ENCODE measurements at places on chromosomes 5 and 9.

- peak; percentile 59 for DNase-seq
Measured at GRCh38 chr5:67315082-67315989, 118.7 kb upstream of the CD180 start.

DNA sequence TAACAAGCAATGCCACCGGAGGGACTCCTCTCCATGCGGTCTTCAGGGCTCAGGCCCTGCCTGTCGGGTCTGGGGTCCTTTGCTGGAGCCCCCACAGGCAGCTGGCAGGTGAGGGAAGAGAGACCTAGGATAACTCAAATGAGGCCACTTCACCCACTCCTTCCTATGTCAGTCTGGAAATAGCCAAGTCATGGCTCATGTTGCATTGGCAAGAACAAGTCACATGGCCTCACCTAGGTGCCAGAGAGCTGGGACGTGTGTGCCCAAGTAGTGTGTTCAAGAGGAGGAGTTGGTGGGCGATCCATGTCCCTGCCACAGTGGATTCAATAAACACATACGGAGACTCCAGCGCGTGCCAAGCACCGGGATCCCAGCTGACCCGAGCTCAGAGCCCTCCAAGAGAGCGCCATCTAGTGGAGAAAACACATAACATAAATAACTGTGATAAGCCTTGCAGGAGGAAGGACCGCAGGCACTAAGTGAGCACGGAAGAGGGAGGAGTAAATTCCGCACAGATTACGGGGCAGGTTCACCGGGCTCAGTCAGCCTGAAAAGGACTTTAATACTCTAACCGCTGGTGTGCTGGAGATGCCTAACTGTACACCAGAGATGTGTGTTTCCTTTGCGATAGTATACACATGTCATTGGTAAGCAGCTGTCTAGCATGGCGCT lies 580.8 kb downstream of the CCDC171 start:
- peak; percentile 39 for DNase-seq

DNA sequence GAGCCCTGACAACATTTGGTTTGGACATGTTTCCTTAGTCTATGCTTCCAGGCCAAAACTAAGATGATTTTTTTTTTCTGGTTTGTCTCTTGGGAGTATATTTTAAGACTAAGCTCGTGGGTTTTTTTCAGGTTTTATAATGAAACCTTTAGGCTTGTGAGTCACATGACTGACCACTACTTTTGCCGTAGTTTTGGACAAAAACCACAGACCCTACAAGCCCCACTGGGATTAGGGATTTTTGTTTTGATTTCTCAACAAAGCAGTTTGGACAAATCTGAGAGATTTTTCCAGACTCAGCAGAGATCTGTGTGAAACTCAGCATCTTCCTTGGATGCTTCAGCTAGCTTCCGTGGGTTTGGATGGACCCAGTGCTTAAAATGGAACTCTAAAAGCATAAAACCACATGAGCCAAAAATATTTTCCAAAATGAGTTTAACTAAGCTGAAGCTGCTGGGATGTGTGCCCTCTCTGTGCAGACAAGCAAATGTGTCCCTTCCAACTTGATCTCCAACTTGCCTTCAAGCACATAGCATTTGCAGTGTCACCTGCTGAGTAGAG lies 70.3 kb upstream of the SMIM15 start:
- DNase-seq = no peak

DNA sequence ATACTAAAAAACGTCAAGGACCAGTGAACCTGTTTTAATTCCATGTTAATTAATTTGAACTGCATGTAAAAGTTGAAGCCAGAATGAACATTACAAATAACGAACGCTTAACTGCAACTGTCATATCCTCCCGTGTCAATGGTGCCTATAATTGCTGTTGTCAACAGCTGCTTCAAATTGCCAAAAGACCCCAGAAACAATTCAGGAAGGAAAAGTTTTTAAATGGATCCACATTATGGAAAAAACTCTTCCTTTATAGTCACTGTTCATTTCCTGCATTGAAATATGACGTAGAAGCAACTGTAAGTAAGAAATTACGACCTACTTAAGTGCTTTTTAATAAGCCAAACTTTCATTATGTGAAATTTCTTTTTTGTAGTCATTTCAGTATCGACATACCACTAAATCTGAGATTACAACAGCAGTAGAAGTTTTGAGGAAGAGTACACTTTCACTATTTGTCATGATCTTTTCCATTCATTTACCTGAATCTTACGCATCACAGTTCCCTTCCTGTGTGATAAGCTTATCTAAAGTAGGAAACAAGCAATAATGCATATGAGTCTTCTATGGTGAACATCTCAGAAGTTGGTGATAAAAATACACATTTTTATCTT lies 37.8 kb downstream of the MEF2C start:
- DNase-seq = no peak

DNA sequence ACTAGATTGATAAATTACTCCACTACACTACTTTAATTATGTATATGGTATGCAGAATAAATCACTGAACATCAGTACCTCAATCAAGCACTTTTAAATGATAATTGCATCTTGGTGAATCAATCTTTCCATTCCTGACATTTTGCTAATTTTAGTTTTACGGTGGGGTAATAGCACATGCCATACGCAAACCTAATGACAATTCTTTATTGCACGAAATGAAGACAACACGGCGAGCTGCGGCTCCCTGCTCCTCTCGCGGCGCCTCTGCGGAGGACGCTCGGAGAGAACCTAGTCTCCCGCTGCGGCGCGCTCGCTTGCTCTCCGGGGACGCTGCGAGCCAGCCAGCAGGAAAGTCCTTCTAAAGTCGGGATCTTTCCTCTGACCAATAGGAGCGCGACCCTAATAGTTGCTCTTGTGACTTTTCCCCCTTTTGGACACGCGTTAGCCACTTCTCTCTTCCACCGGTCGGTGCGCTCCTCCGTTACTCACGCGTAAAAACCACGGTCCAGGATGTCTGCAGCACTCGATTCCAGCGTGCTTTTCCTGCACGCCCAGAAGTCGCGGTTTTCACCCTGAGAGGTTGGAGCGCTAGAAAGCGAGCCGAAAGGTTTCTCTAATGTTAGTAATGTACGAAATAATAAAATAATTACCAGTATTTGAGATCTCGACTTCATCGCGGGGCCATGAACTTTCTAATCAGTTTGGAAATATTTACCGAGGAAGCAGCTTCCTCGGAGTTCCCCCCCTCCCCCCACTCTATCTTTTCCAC lies 1.0 kb upstream of the MEF2C start:
- DNase-seq = peak; percentile 26

DNA sequence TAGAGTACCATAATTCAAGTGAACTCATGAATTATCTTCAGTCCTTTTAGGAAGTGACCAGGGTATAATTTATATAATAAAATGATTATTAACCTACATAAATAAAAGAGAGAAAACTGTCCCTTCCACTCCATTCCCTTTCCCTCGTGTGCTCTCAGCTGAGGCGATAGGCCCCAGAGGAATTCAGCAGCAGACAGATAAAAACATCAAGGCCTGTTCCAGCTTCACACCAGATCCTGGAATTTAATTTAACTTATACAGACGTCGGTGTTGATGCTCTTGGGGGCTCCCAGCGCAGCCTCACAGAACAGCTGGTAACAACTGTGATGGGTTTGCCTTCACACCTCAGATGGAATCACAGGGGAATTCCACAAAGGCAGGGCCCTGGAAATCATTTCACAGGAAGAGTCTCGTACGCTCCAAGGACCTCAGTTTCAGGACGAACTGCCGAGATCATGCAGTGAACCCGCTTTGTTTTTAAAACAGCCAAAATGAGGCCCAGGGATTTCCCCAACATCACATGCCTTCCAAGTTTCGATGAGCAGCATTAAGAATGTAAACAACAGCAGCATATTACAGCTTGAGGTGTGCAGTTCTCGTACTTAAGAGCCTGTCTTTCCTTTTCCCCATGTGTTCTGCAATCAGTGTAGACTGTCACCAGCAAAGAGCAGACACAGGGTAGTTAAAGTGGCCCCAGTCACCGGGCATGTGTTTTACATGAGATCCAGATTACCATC lies 73.6 kb upstream of the ALDH1B1 start:
- no peak for DNase-seq

- DNase-seq = no peak
Measured at GRCh38 chr5:171634511-171634910, 151.1 kb upstream of the SMIM23 start.

DNA sequence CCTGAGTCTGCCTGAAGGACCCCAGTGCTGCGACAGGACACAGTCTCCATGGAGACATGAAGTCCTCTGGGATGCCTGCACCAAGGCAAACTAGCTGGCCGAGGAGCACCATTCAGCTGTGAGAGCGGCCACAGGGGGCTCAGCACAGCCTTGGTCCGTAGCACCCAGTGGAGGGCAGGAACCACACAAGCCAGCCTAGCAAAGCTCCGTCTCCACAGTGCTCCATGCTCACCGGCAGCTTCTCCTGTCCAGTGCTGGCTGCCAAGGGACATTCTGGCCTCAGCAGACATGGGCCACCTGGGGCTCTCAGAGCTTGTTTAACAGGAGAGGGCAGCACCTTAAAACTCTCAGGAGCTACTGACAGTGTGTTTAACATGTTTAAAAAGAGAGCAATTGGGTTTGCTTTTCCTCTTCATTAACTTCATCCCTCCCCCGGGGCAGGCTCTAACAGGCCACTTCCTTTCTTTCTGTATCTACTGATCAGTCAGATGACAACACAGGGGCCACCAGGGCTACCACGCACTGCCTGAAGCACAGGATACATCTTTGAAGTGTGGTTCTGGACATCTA lies 57.0 kb downstream of the SECISBP2 start:
- no peak for DNase-seq

DNA sequence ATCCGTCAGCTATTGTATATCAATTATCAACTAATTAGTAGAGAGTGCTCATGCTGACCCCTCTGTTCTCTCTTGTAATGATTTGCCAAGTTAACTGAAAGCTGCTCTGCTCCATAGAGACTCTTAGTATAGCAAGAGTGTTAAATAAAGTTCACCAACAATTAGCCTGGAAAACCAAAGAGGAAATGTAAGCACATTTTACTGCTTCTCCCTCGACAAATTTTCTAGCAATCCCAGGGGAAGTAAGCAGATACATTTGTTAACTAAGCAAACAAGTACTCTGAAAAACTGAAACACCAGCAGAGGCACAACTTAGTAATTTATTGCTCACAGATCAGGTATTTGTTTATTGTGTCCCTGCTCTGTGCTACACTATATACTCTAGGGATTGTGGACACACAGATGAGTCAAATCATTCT lies 162.2 kb downstream of the GLIS3 start:
- no peak for DNase-seq

GRCh38 chr9:128204858-128205257 lies 1.7 kb downstream of the DNM1 start:
- DNase-seq = no peak

GRCh38 chr5:25974451-25974850 lies 1063.9 kb downstream of the CDH9 start:
- DNase-seq = no peak
